Activated T-cell treated with anti-CD3 and anti-CD28 coated beads for 48 hours (primary cell): ENCODE measurements at places on chromosomes 7 and 10.

GRCh38 chr7:78114993-78115392, 316.4 kb downstream of the PHTF2 start:
- no peak for DNase-seq

DNA sequence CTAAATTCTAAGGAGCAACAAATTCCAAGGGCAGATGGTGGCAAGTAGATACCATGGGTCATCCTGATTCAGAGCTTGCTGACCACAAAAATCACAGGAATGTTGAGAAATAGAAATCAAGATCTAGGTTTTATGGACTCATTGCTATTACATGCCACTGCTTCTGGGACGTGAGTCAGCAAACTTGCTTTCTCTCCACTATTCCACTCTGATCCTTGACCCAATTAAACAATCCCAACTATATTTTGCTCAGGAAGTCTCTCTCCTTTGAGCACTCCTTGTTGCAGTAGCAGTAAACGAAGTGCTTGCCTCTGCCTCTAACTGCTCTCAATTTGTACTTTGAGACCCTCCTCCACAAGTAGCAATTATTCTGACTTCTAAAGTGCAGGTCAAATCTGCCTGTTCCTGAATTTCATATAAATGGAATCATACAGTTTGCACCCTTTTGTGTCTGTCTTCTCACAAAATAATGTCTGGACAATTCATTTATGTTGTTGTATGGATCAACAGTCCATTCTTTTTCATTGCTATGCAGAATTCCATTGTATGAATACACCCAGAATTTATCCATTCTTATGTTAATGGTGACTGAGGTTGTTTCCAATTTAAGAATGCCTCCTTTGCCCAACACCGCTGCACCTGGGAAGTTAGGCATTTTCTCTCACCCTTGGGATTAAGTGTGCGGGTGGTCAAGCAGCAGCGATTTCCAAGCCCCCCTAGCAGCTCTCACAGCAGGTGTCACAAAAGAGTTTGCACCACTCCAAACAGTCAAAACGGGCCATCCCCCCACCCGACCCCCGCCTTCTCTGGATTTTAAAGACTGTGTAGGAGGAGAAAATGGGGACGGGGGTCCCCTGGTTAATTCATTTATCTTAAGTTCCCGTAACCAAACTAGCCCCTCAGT, 35.9 kb downstream of the ACSM6 start:
- no peak for DNase-seq

DNA sequence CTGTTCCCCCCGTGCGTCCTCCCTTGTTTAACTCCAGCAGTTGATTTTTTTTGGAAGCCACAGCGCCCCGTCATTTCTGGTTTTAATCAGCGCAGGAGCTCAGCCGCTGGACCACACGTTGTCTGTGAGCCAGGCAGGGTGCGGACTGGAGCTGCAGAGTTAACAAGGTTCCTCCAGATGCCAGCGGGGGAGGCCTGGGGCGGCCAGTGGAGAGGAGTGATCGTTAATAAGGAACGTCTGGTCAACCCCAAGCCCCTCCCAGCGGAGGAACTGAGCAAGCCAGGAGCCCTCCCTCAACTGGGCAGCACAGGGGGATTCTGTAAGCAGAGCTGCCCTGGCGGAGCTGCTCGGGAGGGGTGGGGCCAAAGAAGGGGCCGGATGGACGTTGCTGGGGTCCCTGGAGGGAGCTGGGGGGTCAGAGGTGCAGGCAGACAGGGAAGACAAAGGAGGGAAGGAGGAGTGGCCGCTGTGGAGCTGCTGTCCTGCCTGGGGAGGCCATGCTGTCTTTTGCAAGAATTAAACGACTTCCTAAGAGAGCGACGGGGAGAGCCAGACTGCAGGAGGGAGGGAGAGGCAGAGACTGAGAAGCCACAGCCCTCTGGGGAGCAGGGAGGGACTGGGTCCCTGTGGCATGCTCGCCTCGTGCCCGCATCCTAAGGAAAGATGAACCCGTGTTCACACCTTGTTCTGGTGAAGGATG, 537.1 kb upstream of the FOXK1 start:
- DNase-seq = no peak

DNA sequence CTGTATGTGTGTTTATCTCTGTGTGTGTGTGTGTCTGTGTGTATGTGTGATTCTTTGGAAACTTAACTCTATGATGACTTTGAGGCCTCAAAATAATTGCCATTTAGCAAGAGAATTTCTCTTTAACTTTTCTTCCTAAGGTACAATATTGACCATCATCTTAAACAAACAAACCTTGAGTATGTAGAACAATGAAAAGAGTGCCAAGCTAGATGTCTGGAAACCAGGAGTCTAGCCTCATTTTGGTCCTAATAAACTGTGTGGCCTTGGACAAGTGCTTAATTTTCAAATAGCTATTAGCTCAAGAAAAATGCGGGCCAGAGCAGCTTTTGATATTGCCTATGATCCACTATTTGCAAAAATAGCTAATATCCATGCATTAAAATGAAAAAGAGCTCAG, 119.3 kb downstream of the RNLS start:
- no peak for DNase-seq

DNA sequence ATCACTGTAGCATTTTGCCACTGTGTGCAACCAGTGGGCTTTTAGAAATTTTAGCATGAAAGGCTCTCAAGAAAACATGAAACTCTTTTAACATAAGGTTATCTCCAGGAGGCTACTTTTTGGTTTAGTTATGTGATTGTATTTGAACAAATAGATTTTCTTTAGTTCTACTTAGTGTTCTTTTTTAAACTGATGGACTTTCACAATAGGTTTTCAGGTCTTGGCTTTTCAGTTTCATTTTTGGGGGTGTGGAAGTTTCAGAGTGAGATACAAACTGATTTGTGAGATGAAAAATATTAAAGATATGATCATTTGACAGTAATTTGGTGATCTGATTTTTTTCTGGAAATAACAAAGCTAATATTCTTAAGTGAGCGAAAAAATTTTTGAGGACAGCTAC, 344.1 kb downstream of the PHF14 start:
- no peak for DNase-seq

GRCh38 chr7:27973625-27974024, 207.0 kb downstream of the JAZF1 start:
- DNase-seq = no peak

DNA sequence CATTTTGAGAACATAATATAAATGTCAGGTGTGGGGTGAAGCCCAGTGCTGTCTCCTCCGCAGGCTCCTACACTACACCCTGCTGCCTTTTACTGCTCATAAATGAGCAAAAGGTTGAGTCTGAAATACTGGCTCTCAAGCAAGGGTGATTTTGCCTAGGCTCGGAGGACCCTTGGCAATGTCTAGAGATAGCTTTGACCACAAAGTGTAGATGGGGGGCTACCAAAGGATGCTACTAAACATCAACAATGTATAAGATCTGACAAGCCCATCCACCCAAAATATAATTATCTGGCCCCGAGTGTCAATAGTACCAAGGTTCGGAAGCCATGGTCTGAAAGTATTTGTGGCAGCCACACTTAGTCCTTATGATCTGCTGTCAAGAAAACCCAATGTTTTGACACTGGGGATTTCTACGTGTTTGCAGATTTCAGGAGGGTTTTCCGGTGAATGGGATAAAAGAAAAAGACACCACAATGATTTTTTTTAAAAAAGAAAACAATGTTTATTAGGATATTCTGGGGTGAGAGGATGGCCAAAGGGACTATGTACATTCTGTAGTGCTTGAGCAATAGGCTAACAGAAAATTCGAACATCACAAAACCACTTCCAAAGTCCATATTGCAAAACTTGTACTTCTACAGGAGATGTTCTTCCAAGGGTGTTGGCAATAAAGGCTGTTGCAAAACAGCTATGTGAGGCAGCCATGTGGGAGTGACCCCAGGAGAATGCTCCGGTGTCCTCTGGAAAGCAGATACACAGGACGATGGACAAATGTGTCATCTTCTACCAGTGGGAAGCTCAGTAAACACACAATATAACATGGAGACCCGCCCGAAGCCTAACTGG, 216.3 kb downstream of the GFRA1 start:
- no peak for DNase-seq
